ENCODE measurements at places on chromosomes 6 and 20.

DNA sequence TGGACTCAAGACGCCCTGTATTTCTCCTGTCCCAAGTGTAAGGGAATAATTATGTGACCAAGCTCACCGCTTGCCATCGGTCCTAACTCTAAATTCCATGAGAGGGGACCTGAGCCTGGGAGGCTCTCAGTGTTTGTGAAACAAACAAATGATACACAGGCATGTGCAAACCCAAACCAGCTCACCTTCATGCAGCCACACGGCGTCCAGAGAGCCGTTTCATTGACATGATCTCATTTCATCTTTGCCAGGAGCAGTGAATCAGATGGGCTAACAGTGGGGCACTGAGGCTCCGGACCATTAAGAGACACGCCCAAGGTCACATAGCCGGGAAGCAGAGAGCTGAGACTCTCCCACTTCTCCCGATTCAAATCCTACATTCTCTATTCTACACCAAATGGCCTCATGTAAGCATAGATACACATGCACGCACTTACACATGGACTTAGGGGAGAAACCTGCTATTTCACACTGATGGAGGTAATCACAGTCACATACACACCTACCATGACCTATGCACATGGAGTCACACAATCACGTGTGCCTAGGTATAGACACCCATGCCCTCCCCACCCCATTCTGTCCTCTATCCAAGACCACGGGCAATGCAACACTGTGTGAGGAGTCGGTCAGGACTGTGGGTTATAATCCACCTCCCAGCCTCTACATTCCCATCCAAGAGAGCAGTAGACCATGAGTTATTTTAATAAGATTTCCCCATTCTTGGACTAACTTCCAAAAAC, 1.1 kb downstream of the BNIP5 start:
- no peak for DNase-seq

- no peak for DNase-seq
These were observed 176.3 kb downstream of the ADGRG6 start for GRCh38 chr6:142478117-142478516.

GRCh38 chr6:15399641-15400470, 154.0 kb downstream of the JARID2 start:
- DNase-seq = no peak

DNA sequence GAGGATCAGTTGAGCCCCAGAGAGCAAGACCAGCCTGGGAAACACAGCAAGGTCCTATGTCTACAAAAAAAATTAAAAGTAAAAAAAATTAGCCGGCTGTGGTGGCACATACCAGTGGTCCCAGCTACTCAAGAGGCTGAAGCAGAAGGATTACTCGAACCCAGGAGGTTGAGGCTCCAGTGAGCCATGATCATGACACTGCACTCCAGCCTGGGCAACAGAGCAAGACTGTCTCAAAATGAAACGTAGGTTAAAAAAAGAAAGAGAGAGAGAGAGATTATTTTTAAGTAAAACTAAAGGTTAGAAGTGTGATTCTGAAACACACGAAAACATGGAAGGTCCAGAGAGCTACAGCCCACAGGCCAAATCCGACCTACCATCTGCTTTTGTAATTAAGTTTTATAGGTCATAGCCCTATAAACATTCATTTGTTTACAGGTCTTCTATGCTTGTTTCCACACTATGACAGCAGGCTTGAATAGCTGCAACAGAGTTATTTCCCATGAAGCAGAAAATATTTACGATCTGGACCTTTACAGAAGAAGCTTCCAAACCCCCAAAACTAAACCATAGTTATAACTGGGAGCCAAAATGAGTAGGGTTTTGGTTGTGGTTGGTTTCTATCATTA, 279.7 kb downstream of the GMDS start:
- no peak for DNase-seq

GRCh38 chr6:37816599-37817375, 2.7 kb upstream of the ZFAND3 start:
- DNase-seq = no peak

GRCh38 chr20:4602297-4602631, 119.4 kb upstream of the PRND start:
- DNase-seq = no peak

DNA sequence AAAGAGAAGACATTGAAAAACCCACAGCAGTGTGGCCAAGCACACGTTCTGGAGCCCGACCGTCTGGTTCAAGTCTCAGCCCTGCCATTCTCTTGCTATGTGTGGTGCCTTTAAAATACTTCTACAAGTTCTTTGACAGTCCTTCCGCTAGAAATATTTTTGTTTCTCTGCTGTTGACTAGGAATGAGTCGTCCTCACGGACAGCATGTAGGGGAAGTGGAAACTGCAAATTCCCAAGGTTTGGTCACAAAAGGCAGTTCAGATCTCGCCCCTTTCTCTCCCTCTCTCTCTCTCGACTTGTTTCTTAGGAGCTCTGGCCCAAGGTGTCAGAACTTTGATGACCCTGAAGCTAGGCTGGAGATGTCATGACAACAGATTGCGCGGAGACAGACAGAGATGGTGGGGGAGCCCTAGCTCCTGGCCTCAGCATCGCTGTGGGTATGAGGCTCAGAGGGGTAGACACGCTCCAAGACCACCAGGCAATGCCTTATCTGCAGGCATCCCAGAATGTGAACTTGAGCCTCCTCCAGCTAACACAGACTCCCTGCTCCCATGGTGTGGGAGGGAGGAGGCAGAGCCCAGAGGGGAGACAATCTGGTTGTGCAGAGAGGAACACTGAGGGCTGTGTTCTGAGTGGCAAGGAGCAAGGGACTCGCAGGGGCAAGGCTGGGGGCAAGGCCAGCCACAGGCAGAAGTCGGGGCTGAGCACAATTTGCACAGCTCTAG, 368.9 kb upstream of the SULF2 start:
- DNase-seq = no peak

- DNase-seq = no peak
These were observed 152.1 kb upstream of the RIMS1 start for GRCh38 chr6:71733970-71734899.

DNA sequence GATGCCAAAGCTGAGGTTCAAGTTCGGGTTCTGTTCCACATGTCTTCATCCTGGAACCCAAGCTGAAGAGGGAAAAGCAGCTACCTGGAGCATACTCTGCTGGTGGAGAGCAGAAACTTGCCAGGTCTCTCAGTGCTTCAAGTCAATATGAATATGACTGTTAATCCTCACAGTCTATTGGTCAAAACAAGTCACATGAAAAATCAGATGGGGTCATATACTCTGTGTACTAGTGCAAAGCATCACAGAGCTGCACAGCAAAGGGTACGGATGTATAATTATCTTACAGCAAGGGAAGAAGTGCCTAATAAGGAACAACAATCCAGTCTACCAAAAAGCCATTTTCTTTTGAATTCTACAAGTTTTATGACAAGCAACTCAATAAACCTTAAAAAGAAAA, 11.6 kb downstream of the NCOA7 start:
- DNase-seq = no peak

Data from activated CD4-positive, CD25-positive, alpha-beta regulatory T cell (primary cell).